ENCODE measurements at places on chromosomes 5 and 9.

DNA sequence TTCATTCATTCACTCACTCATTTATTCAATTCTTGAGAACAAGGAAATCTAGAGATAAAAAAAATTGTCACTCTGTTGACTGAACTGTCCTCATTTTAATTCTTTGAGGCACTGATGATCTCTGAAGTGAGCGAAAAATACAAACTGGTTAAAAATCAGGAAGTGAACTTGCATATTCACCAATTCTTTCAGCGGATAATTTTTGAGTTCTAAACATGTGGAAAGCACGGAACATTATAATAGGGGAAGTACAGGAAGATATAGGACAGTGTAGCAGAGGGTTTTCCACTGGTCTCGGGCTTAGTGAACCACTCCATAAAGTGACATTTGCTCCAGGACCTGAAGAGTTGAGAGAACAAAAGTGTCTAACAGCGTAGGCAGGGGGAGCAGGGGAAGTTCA, 169.5 kb downstream of the TLR4 start:
- no peak for DNase-seq

DNA sequence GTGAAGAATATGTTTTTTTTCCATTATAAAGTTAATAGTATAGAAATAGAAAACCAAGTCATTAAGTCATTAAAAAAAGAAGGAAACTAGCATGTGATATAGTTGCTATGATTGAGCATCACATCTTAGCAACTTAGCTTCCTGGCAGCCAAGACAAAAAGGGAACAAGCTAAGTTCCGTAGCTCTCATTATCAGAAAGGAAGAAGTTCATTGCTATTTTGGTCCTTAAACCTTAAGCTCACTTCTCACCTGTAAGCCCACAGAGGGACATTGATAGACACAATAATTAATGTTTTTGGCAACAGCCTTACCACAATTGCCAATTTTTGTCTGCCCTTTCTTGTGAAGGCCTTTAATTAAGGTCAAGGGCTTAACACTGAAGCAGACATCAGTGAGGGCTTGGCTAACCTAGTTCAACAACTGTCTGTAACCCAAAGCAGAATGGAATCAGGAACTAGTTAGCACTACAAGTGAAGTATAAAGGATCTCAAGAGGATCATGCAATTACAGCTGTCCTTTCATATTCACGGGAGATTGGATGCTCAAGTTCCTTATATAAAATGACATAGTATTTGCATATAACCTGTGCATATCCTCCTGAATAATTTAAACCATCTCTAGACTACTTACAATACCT, 24.0 kb upstream of the KLF4 start:
- DNase-seq, result no peak

- DNase-seq, result no peak
Observed at GRCh38 chr5:96297290-96297689, 135.8 kb downstream of the PCSK1 start.

DNA sequence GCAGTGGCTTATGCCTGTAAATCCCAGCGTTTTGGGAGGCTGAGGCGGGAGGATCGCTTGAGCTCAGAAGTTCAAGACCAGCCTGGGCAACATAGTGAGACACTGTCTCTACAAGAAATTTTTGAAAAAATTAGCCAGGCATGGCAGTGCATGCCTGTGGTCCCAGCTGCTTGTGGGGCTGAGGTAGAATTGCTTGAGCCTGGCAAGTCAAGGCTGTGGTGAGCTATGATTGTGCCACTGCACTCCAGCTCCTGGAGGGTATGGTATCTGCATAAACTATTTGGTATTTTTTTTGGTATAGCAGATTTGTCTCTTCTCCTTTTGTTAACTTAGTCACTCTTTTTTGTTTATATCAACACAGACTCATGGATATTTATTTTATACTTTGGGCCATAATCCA, 61.5 kb upstream of the TEX48 start:
- no peak for DNase-seq

- no peak for DNase-seq
Observed at GRCh38 chr5:4901924-4902323, 238.2 kb upstream of the ADAMTS16 start.

DNA sequence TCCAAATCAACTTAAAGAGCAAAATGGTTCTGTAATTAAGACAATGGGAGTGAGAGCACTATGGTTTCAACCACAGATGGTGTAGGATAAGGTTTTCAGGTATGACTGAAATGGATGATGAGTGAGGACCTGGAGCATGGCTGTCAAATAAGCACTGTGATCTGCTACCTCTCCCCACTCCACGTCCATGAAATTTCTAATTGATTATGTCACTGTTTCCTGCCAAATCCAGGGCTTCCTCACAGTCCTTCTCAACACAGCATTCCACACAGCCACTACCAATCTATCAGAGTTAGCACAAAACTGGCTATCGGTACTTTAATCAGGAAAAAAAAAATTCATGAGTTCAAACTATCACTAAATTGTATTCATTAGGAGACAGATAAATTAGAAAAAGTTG, 420.4 kb upstream of the WWC1 start:
- no peak for DNase-seq

GRCh38 chr5:158886957-158887356, 212.8 kb downstream of the EBF1 start:
- DNase-seq, result no peak

DNA sequence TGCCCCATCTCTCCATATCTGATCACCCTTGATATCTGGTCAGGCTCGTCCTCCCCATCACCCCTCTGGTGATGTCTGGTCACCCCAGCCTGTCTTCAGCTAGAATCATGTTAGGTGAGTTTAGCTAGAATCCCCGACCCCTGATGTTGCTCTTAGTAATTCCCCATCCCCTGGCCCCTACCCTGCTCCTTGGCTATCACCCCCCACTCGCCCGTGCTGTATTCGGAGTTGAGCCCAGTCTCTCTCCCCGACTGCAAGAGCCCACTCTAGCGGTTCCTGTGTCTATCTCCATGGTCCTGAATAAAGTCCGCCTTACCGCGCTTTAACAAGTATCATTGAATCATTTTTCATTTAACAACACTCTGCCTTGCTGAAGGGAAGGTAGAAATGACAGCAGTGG, 33.7 kb downstream of the ADAMTS2 start:
- DNase-seq, result no peak

DNA sequence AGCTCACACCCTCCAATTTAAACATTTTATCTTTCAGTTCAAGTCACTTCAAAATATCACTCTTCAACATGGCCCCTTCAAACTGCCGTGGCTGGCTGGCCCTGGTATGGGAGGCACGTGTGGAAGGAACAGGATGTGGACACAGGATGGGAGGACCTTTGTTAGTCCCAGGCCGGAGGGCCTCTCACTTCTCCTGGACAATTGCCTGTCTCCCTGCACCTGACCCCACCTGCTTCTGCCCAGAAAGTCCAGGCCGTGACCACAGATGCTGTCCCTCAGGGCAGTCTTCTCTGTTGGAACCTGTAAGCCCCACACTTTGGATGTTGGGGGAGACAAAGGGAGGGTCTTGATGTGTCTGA, 19.4 kb downstream of the AMBP start:
- DNase-seq, result no peak

DNA sequence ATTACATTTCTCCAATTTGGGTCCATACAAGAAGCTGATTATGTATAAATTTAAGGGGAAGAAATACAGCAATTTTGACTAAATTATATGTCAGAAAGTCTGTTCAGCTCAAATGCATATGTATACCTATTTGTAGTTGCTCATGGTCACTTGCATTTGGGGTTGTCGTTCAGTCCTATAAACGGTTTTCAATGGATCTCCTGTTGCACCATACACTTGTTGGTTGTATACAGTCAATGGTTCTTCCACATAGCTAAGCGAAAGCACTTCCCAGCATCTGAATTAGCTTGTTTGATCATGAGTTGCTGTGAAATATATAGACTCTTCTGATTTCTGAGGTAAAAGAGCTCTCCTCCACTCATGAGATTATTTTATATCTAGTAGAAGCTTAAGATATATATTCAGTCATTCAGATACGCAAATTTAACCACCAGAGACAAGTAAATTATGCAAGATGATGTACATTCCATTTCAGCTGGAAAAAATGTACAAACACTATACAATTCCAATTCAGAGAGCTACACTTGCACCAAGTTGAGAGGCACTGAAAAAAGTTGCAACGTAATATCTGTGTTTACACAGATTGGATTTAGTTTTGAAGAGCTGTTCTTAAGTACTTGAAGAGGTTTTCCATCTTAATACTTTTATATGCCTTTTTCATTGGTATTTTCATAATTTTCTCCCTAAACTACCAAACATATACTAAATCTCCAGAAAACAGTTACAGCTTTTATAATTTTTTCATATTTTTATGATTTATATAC, 64.4 kb upstream of the POU5F2 start:
- DNase-seq, result no peak

- DNase-seq, result no peak
Observed at GRCh38 chr5:114435885-114436299, 74.0 kb downstream of the KCNN2 start.
